ENCODE measurements at places on chromosomes 13 and 19.

- DNase-seq, result peak; percentile 86
Observed at GRCh38 chr19:8307965-8308866, at the start of gene CD320. Gene CD320, minus strand, starts transcription at chr19:8308358. Its CDS starts 68 bp downstream, at chr19:8308290.

DNA sequence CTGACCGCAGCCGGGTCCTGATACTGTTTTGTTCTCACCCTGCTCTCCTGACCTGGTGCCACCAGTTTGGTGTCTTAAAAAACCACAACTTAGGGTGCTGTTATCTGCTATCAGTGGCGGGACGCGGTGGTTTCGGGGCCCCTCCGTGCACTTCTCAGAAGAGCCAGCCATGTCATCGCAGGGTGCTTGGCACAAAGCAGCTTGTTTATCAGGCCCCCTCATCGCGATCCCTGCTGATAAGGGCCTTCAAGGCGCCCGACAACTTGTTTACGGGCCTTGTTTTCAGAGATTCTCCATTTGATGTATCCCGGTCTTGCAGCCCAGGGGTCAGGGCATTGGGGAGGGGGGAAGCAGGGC is 58.1 kb upstream of the KLF2 start:
- peak; percentile 80 for DNase-seq

- peak; percentile 85 for DNase-seq
Observed at GRCh38 chr19:13099073-13099999, 3.3 kb downstream of the LYL1 start.

DNA sequence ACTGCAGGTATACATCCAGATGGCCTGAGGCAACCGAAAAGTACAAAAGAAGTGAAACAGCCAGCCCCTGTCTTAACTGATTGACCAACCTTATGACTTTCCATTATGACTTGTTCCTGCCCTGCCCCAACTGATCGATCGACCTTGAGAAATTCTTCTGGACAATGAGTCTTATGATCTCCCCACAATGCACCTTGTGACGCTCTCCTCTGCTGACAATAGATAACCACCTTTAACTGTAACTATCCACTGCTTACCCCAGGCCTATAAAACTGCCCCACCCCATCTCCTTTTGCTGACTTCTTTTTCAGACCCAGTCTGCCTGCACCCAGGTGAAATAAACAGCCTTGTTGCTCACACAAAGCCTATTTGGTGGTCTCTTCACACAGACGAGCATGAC is 11.2 kb downstream of the ZNF83 start:
- no peak for DNase-seq

DNA sequence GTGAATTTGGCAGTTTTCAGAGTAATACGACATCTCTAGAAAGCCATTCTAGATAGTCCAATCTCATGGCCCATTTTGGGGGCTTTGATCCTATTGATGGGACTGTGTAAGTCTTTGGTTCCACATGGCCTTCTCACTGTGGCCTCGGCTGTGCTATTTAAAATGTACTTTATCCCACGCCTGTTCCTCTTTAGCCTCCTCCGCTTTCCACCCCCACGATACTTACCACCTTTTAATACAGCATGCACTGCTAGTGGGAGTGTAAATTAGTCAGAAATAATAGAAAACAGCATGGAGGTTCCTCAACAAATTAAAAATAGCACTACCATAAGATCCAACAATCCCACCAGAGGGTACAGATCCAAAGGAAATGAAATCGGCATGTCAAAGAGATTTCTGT is 28.3 kb upstream of the CEBPG start:
- DNase-seq, result no peak

DNA sequence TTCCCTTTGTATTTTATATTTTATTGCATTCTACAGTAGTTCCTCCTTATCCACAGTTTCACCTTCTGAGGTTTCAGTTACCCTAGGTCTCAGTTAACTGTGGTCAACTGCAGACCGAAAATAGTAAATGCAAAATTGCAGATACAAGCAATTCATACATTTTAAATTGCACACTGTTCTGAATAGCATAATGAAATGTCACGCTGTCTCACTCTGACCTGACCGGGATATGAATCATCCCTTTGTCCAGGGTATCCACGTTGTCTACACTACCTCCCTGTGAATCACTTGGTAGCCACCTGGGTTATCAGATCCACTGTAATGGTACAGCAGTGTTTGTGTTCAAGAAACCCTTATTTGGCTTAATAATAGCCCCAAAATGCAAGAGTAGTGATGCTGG is 325.0 kb downstream of the DNAJC15 start:
- DNase-seq, result no peak

DNA sequence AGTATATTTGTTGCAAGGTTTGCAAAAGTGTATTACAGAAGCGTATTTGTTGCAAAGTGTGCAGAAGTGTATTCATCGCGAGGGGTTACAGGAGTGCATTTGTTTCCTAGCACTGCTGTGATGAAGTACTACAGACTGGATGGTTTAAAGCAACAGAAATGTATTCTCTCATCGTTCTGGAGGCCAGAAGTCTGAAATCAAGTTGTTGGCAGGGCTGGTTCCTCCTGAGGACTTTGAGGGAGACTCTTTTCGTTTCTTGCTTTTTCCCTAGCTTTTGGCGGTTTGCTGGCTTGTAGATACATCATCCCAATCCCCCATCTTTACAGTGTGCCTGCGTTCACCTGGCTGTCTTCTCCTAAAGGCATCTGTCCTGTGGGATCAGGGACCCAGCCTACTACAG is 127.9 kb upstream of the USP29 start:
- DNase-seq, result no peak

DNA sequence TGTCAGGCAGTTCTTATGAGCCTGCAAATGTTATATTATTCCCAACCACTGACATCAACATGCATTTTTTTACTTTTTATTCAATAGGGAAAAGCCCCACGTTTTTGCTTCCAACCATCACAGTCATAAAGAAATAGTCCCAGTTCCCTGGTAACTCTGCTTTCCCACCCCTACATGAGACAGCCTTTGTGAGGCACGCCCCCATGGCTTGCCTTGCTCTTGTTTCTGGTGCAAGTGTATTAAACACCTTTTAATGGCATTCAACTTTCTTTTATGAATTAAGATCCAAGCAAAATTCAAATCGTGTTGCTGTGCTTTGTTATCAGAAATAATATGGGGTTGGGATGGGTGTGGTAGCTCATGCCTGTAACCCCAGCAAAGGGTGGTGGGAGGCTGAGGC is 54.2 kb upstream of the ZNF429 start:
- no peak for DNase-seq

DNA sequence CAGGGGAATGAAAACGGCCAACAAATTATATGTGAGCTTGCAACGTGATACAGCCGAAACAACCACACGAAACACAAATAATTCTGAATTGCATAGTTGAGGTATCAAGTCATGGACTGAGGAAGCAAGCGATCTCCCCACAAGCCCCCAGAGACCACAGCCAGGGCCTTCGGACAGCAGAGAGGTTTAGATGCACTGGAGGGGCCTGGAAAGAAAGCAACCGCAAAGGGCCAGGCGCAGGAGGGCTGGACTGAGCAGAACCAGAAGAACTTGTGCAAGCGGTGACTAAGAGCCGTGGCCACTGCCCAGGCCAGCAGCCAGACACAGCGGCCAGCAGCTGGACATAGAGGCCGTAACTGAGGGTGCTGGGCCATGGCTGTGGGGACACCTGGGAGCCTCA is 131.4 kb downstream of the TNFRSF19 start:
- no peak for DNase-seq

Data from CD4-positive, alpha-beta T cell treated with Interleukin-12 subunit alpha and Interleukin-12 subunit beta, for 1 hour (primary cell).